ENCODE measurements at places on chromosomes 5 and 9. TPM values are rescaled to one million over a fixed set of nuclear protein-coding genes. Genes with fewer than 3 reads are reported as not detected.

PSMB7 gene
- 379 TPM for polyA plus RNA-seq

CDH12 gene
- 20.3 TPM for polyA plus RNA-seq

PCDHAC2 gene
- polyA plus RNA-seq, result 22.6 TPM

RBM27 gene
- 9.7 TPM for polyA plus RNA-seq

PIK3R1 gene
- 18.0 TPM for polyA plus RNA-seq

FBP2 gene
- not detected for polyA plus RNA-seq

C8G gene
- polyA plus RNA-seq, result not detected

PARP8 gene
- 5.4 TPM for polyA plus RNA-seq

LRRC19 gene
- not detected for polyA plus RNA-seq

CD274 gene
- 0.27 TPM for polyA plus RNA-seq

IFNK gene
- polyA plus RNA-seq, result not detected

PLPP7 gene
- polyA plus RNA-seq, result 5.1 TPM

FGF1 gene
- polyA plus RNA-seq, result 4.4 TPM

PTCH1 gene
- polyA plus RNA-seq, result 6.5 TPM

TAL2 gene
- not detected for polyA plus RNA-seq

PTGS1 gene
- polyA plus RNA-seq, result not detected

TERT gene
- polyA plus RNA-seq, result not detected

PCDHGC4 gene
- 0.22 TPM for polyA plus RNA-seq

ROPN1L gene
- polyA plus RNA-seq, result 6.9 TPM

TNC gene
- 2.9 TPM for polyA plus RNA-seq

PCDHB8 gene
- polyA plus RNA-seq, result not detected

KCNMB1 gene
- 6.3 TPM for polyA plus RNA-seq

TAF1L gene
- not detected for polyA plus RNA-seq

FOXD4 gene
- not detected for polyA plus RNA-seq

TNFSF15 gene
- not detected for polyA plus RNA-seq

PCDHGA2 gene
- polyA plus RNA-seq, result 1.9 TPM

PRSS3 gene
- polyA plus RNA-seq, result 26.2 TPM

C5orf52 gene
- polyA plus RNA-seq, result not detected

ACOT12 gene
- not detected for polyA plus RNA-seq

ESM1 gene
- polyA plus RNA-seq, result not detected

MXD3 gene
- not detected for polyA plus RNA-seq

FGF18 gene
- polyA plus RNA-seq, result not detected

PCDHGB1 gene
- polyA plus RNA-seq, result not detected

SLC25A2 gene
- not detected for polyA plus RNA-seq

AHRR gene
- not detected for polyA plus RNA-seq

SLC46A2 gene
- not detected for polyA plus RNA-seq

SPAG8 gene
- polyA plus RNA-seq, result 6.8 TPM

CLIC3 gene
- not detected for polyA plus RNA-seq

SLC35D2 gene
- polyA plus RNA-seq, result 2.2 TPM

TICAM2 gene
- polyA plus RNA-seq, result 1.6 TPM

SOX30 gene
- polyA plus RNA-seq, result 0.95 TPM

SLC6A19 gene
- polyA plus RNA-seq, result not detected

ANKRD34B gene
- polyA plus RNA-seq, result not detected

TRPM3 gene
- 7.1 TPM for polyA plus RNA-seq

OMD gene
- polyA plus RNA-seq, result 3.0 TPM

SAXO1 gene
- not detected for polyA plus RNA-seq

LOX gene
- polyA plus RNA-seq, result 46.4 TPM

CNTLN gene
- 3.1 TPM for polyA plus RNA-seq

PDE6A gene
- not detected for polyA plus RNA-seq

ASPN gene
- polyA plus RNA-seq, result 0.70 TPM

VLDLR gene
- polyA plus RNA-seq, result 91.0 TPM

NRG2 gene
- polyA plus RNA-seq, result 0.73 TPM

ZNF300 gene
- polyA plus RNA-seq, result 4.3 TPM

AFAP1L1 gene
- polyA plus RNA-seq, result not detected

LIFR gene
- 8.8 TPM for polyA plus RNA-seq

TMEM215 gene
- polyA plus RNA-seq, result not detected

ACTBL2 gene
- not detected for polyA plus RNA-seq

PTPN3 gene
- polyA plus RNA-seq, result 0.67 TPM

SLCO6A1 gene
- not detected for polyA plus RNA-seq

CER1 gene
- not detected for polyA plus RNA-seq

Measured in Purkinje cell (primary cell).